Activated T-cell treated with anti-CD3 and anti-CD28 coated beads for 48 hours (primary cell): ENCODE measurements at places on chromosomes 7 and 10.

DNA sequence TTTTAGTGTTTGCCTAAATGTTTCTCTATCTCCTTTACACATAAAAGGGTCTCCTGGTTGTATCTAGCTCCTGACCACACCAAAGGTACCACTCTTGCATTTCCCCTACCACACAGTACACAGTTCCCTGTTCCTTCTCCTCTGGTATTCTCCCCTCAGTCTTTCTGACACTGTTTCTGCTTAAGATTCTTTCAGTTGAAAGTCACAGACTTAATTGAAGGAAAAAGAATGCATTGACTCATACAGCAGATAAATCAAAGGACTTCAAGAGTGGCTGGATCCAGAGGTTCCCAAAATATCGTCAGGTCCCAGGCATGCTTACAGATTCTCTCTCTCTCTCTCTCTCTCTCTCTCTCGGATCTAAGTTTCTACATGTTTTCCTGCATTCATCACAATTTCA is 185.6 kb upstream of the LRGUK start:
- DNase-seq = no peak

- DNase-seq = no peak
Observed at GRCh38 chr10:42943025-42943818, 133.6 kb upstream of the RET start.

DNA sequence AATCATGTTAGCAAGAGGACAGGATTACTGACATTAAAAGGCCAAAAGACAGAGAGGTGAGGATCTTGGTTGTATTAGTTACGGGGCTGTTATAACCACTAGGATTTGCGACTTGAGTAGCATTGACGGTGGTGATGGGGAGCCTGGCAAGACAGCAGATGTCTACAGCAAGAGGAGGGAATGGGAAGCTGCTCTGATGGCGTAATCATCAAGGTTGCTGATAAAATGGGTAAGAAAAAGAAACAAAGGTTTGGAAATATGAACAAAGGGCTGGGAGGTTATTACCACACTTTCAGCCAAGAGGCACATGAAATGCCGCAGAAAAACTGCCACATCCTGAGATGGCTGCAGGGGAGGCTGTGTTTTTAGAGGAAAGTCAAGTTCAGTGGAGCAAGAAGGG is 33.9 kb downstream of the TMEM229A start:
- no peak for DNase-seq

DNA sequence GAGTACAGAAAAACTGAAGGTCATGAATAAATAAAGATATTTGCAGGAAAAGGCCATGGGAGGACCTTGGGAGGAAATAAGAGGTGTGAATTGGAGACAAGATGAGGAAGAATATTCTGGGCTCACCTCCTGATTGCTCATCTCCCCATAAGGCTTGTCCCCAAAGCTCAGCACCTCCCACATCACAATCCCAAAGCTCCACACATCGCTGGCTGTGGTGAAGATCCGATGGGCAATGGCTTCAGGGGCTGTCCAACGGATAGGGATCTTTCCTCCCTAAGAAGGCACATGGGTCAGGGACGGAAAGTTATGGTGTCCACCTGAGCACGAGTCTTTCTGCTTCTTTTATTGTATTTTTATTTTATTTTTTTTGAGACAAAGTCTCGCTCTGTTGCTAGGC is 12.9 kb downstream of the ZYX start:
- DNase-seq = no peak

- no peak for DNase-seq
Observed at GRCh38 chr10:71761105-71761511, 12.2 kb downstream of the VSIR start.

DNA sequence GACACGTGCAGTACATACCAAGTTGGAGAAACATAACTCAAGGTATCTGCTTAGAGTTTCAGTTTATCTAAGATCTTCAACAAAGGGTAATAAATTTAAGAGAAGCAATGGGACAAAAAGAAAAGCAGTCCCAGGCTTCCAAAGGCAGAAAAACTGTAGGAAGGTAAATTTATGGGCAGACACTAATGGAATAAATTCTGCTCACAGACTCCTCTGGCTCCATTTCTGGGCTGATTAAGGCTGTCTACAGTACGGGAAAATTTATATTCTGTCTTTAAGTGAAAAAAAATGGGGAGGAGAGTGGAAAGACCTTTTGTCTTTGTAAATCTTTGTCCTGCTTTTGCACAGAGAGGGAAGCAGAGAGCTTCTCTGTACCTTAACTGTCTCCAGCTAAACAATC is 587.5 kb upstream of the IGFBP3 start:
- DNase-seq = no peak

DNA sequence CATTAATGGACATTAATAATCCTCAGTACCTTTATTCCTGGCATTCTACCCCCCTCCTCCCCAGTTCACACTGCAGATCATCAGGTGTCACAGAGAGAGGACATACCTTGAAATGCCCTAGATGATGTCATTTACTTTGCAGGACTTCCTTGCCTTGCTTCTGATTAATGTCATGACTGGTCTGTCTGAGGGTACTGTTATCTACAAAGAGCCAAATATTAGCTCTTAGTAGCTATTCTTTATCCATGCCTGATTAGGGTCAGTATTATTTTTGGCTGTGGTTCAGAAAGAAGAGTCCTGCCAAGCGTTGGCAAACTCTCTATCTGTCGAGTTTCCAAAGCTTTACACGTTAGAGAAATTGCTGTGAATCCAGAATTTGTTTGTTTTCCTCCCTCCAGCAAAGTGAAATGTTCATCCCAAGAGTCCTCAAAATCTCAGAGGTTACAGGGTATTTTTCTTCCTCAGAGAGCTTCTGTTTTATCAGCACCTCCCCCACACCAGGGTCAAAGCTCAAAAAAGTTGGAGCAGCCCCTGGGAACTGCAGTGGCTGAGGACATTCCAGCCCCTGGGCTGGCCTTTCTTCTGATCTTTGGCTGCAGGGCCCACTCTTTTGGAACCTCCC is 12.6 kb downstream of the SCD start:
- DNase-seq = no peak

DNA sequence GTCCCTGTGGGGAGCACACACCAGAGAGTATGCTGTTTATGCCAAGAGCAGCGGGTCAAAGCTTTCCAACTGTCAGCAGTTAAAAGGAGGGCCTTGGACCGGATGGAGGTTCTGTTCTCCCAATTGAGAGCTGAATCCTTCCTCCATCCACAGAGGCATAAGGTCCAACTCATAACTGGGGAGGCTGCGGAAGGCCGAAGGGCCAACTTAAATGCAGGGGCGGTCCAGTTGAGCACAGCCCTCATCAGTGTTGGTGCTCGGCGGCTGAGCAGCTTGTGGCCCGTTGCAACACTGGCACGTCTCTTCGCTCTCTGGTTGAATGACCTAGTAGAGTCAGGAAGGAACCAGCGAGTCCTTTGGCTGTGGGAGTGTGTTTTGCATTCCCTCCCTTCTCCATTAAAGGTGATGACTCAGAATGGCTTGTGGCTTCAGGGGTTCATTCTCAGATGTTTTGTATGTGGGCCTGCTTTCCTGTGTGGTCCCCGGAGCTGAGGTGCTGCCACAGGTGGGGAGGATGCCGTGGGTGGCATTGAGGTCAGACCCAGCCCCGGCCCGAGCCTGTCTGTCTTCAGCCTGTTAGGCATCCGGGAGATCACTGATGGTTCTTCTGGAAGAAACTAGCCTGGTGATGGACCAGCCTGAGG is 44.8 kb upstream of the DMBT1 start:
- DNase-seq = peak; percentile 51

DNA sequence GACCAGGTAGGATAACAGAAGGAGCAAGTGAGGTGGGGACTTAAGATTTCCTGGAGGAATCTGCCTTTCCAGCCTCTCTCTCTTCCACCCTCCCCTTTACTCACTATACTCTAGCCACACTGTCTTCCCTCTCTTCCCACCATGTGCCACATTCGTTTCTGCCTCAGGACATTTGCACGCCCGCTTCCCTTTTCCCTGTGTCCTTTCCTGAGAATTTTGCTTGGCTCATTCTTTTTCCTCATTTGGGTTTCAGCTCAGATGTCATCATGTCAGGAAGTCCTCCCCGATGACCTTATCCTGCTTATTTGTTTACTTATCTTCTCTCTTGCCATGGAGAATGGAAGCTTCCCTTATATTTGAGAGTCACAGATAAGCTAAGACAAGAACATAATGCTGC is 363.8 kb downstream of the PRPF18 start:
- DNase-seq = no peak

GRCh38 chr10:91319336-91319735 is 90.8 kb upstream of the HECTD2 start:
- no peak for DNase-seq

DNA sequence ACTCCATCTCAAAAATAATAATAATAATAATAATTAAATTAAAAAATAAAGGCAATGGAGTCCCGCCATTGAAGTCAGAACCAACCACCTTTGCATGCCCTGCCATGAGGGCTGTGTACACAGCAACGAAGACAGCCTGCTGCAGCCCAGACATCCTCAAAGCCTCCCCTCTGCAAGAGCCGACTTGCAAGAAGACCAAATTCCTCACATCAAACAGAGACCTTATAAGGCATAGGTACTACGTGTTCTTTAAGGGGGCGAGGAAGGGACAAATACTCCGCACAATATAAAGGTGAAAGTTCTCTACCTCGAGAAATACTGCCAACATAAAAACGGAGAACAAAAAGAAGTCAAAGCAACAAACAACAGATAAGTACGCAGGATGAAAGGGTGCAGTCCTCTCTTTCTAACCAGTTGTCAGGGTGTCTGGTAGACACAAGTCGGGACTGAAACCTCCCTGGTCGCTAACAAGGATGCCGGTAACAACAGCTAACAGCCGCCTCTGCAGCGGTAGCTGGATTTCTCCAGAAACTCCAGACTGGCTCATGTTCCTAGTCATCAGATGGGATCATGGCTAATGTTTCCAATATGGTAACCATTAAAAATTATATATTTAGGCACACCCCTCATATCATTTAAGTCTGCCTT is 23.6 kb downstream of the FGFR2 start:
- no peak for DNase-seq

DNA sequence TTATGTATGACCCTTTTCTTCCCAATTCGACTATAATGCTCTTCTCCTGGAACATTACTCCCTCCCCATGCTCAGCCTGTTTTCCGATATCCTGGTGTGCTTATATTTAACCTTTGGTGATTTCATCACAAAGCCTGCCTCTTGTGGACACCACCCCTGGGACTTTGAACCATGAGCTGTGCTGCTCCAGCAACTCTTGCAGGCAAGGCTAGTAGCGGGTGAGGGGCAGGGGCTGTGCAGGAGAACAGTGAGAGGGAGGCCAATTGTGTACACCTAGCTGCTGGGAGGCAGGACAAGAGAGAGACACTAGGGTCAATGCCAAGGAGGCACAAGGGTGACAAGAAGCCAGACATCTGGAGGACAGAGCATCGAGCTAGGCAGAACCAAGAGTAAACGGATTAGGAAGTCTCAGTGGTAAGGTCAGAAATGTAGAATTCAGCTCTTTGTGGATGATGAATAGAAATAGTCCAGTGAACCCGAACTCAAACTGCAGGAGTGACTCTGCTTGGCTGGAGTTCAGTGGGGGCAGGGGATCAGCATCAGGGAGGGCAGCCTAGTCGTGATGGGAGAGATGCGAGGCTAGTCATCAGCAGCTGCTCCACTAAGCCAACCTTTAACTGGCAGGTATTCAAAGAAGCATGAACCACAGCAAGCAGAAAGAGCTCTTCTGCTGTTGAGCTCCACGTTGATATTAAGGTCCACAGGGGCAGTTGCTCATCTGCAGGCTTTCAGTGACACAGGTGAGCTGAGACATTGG is 31.0 kb upstream of the MKI67 start:
- no peak for DNase-seq

DNA sequence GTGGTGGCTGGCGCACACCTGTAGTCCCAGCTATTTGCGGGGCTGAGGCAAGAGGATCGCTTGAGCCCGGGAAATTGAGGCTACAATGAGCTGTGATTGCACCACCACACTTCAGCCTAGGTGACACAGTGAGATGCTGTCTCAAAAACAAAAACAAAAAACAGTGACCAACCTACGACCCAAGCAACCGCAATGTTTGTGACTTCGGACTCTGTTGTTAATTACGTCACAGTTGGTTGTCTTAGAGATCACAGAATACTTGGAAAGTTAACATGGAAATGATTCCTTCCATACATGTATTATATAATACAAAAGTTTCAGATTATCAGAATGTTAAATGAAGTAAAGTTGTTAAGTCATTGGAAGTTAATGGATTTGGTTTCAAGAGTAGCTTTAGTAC is 106.2 kb downstream of the REEP3 start:
- no peak for DNase-seq

DNA sequence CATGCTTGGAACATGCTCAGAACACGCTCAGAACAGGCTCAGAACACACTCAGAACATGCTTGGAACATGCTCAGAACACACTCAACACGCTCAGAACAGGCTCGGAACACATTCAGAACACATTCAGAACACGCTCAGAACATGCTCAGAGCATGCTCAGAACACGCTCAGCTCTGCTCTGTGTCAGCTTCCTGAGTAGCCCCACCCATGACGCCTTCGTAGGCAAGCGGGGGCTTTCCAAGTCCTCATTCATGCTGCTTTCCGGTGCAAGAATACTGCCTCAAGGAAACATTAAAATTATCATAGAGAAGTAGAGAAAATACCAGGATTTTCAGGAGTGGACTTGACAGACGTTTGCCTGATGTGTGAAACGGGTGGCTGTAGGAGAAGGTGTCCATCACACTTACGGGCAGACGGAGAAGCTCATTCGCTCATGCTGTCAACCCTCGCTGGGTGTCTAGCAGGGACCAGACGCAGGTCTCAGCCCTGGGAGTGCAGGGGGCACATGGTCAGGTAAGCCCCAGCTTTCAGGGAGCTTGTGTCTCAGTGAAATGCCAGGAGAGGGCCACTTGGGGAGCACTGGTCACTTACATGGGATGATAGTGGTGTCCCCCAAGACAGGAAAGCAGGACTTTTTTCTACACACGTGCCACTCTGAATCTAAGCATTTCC is 24.7 kb downstream of the EN2 start:
- no peak for DNase-seq
